ENCODE measurements at places on chromosomes 2 and 18.
A peak's percentile ranks its signal among the peaks of the same experiment; 100 is the strongest.

DNA sequence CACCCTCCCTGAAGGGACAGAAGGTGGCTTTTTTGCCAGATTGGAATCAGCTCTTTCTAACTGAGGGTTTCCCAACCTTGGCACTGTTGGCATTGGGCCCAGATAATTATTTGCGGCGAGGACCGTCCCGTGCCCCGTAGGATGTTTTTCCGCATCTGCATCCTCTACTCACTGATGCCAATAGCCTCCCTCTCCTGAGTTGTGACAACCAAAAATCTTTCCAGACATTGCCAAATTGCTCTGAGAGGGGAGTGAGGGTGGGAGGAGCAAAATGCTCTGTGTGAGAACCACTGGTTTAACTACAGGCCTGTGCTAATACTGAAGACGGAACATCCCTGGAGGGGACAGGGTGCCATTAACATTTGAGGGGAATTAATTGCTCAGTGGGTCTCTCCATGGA lies 33.6 kb upstream of the GLI2 start:
- no peak for DNase-seq

DNA sequence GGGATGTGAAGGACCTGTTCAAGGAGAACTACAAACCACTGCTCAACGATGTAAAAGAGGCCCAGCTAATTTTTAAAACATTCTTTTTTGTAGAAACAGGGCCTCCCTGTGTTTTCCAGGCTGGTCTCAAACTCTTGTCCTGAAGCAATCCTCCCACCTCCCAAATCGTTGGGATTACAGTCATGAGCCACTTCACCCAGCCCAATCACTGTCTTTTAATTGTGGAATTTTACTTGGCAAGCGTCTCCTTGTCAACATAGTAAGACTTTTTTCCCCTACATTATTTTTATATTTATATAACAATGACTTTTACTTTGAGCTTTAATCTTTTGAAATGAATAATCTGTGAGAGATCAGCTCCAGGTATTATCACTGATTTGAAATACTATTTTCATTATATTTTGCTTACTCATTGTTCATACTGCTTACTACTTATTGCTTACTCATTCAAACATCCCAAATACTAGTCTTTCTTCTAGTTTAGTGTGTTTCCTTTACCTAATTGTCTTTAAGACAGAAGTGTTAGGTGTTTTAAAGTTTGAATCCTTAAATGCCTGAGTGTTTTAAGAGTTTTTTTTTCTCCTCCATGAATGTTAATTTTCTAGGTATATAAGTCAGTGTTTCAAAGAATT lies 48.9 kb downstream of the PTPN4 start:
- DNase-seq: no peak

DNA sequence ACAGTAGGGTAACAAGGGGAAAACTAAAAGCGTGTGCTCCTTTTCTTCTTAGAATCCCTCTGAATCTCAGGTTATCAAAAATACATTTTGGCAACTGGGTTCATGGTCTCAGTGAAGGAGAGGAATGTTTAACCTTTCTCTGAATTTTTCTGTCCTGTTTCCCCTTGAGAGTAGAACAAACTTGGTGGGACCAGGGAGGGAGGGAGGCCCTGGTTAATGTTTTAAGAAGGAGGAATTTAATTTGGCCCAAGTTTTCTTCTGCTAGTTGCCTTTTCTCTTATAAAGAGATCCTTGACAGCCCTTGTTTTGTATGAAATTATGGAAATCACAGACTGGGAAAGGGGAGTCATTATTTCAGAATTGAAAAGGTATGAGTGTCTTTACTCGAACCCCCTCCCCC lies 12.2 kb upstream of the POU3F3 start:
- DNase-seq: no peak

DNA sequence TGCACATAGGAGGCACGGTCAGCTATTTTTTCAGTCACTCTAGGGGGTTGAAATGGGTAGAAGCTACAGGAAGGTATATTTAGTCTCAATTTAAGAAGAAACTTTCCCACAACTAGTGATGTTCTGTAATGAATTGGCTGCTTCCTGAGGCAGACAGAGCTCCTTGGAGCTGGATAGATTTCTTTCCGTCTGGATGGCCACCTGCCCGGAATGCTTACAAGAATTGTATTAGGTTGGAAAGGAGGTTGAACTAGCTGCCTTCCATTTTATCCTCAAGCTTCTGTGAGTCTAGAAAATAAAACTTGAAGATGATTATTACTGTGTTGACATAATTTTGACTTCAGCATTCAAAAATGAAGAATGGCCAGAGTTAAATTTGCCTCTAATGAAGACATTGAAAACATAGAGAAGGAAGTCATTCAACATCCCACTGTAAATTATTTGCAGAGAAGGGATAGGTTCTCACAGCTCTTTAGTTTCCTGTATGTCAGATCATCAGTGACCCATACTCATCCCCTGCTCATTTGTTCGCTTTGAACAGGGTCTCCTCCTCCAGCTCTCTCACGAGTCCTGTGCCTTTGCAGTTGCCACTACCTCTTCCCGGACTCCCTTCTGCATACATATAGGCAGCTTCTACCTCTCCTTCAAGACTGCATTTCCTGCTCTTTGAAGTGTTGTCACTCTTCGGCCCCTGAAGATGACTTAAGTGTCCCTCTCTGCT lies 88.8 kb downstream of the CRIM1 start:
- no peak for DNase-seq

GRCh38 chr2:85394261-85394681 lies 15.9 kb downstream of the CAPG start:
- DNase-seq: no peak

- DNase-seq: peak; percentile 96
Observed at GRCh38 chr2:109213646-109214433, 84.8 kb downstream of the SH3RF3 start.

- no peak for DNase-seq
Observed at GRCh38 chr2:65388051-65388531, 44.3 kb downstream of the SPRED2 start.

GRCh38 chr2:237011206-237011795 lies 74.4 kb upstream of the COPS8 start:
- DNase-seq: no peak

GRCh38 chr2:174208026-174208425 lies 40.3 kb downstream of the OLA1 start:
- no peak for DNase-seq

DNA sequence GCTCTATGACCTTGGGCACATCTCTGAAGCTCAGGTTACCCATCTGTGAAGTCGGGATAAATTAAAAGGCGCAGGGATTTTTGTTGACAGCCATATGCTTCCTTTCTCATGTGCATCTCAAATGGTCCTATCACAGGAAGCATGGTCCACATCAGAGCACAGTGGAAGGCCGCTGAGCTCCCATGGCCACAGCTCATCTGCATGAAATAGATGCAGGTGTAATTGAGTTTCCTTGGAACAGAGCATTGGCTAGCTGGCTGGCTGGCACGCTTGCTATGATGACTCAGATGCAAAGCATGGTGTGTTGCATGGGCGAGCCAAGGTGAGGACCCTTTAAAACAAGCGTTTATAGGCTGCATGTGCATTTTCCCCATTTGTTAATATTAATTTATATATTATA lies 79.3 kb downstream of the TXNL1 start:
- DNase-seq: no peak

GRCh38 chr2:138276339-138276738 lies 225.2 kb upstream of the SPOPL start:
- no peak for DNase-seq

All from common myeloid progenitor, CD34-positive (primary cell).